COR-L47 (cell line): ENCODE measurements at places on chromosomes 4 and X.

GRCh38 chr4:89939546-89939945 lies 44.9 kb downstream of the MMRN1 start:
- DNase-seq = peak; percentile 48

DNA sequence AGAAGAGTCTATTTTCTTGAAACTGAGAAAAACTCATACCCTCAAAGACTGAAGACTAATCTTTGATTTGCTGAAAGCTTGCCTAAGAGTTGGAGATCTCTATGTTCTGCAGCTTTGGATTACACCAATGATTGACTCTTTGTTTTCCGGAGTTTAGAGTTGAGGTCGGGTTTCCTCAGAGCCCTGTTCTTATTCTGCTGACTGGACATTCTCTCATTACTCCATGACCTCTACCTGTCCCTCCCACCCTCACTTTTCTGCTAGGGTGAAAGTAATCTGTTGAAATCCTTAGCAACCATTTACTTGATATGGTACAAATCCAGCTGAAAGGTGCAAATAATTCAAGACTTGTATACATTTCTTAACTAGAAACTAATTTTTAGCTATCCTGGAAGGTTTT lies 421.5 kb upstream of the FRG1 start:
- no peak for DNase-seq

- no peak for DNase-seq
Measured at GRCh38 chr4:8175686-8176085, 17.1 kb upstream of the ABLIM2 start.

DNA sequence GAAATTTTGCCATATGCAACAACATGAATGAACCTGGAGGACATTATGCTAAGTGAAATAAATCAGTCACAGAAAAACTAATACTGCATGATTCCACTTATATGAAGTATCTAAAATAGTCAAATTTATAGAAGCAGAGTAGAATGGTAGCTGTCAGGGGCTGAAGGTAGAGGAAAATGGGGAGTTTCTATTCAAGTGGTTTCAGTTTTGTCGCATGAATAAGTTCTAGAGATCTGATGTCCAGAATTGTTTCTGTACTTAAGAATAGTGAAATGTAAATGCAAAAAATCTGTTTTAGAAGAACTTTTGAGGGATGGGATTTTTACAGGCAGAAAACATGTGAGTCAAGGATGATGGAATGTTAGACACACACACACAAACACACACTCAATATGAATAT lies 34.1 kb downstream of the SLITRK4 start:
- DNase-seq = no peak

DNA sequence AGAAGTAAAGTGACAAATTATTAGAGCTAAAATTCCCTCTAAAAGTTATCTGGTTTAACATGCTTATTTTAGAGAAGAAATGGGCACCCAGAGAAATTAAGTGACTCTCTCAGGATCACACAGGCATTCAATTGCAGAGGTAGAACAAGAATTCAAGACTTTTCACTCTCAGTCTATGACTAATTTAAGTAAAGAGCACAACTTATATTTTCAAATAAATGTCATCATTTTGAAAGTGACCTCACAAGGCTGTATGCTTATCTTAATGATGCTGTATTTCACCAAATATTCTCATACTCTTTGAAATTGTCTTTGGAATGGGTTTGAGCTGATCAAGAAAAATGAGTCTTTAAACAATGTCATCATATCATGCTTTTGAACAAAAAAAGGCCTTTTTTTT lies 15.3 kb downstream of the GPR174 start:
- no peak for DNase-seq

GRCh38 chr4:164876700-164877324 lies at the start of gene APELA:
Gene APELA (plus strand): TSS chr4:164877178. CDS start chr4:164877332, 154 bp downstream.
- DNase-seq = no peak

DNA sequence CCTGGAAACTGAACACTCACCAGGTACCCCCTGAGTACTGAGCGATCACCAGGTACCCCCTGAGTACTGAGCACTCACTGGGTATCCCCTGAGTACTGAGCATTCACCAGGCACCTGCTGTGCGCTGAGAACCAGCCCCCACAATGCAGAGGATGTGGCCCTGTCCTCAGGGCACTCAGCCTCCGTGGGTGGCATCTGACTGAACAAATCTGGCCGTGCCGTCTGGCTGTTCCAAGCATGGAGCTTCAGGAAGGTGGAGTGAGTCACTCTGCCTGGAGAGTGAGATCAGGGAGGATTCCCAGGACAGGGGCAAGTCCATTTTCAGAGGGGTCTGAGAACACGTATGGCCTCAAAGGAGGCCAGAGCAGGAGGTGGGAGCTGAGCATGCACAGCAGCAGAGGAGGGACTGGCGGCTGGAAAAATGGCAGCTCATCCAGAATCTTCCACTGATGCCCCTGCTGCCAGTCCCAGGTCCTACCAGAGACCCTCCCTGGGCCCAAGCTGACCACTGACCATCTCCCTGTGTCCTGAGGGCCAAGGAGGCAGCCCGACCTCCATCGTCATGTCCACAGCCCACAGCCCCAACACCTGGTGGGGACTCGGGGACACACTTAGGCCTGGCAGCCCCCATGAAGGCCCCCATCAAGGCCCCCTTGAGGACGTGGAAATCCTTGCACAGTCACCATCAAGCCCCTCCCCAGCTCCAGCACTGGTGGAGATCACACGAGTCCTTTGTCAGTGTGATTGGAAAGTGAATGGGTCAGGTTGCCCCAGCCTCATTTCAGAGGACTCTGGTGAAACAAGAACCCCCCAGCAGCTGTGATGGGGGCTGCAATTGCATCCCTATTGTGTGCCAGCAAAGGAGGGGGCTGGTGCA lies 94.1 kb downstream of the HMX1 start:
- DNase-seq = no peak

DNA sequence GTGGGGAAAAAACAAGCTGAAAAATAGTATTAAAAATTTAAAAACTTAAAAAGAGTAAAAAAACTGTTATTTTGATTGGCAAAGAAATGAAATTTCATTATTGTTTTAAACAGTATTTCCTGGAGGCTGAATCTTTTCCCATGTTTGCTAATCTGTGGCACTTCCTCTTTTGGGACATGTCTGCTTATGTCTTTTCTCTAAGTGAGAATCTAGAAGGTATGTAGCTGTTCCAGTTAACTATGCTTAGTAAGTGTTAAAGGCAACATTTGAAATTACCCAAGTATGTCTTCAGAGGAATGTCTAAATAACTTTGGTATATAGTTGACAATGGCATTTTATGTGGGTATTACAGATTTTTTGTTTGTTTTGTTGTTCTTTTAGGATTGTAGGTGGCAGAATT lies 81.6 kb upstream of the TBC1D9 start:
- no peak for DNase-seq

DNA sequence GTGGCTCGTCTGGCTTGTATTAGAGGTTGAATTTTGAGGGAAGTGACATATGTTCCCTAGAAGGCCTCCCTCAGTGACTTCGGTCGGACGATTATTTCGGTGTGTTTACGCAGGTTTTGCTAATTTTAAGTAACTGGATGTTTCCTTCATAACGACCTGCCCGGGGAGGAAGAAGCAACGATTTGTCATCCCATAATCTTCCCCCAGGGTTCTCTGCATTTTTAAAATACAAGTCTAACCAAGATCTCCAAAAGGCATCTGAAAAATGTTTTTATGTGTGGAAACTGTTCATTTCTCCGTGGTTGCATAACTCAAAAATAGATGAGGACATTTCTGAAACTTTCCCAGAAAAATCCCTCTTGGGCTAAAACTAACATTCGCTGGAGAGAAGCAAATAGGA lies 195.4 kb downstream of the SHOX start:
- no peak for DNase-seq

- no peak for DNase-seq
Measured at GRCh38 chr4:150648123-150648522, 66.2 kb downstream of the MAB21L2 start.

- DNase-seq = no peak
Measured at GRCh38 chrX:68084765-68085164, 348.5 kb downstream of the OPHN1 start.

DNA sequence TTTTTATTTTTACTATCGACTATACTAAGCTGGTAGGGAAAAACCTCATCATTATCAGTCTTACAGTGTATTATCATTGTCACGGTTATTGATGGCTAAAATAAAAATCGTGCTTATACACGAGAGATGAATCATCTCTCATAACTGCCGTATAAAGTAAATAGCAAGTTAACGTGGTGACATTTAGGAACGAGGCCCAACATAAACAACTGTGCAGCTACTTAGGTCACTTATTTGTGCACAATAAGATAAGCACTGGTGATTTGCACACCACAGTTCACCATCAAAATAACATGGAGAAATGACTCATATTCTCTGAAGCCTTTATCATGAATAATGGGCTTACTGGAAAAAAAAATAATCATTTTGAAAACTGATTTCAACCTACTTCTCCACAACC lies 482.0 kb upstream of the TENM3 start:
- DNase-seq = no peak

- peak; percentile 0 for DNase-seq
Measured at GRCh38 chrX:48958635-48959094, 1.3 kb upstream of the OTUD5 start.

DNA sequence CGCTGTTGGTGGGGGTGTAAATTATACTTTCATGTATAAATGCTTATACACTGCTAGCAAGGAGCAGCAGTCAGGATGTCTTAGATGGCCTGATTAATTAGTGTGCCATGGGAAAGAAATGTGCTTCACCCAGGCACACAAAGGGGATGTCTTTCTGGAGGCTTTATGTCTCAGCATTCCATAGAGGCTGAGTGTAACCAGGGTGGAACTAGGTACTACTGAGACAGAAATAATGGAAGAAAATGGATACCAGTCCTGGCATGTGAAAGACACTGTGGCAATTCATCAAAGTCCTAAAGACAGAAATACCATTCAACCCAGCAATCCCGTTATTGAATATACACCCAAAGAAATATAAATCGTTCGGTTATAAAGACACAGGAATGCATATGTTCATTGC lies 52.5 kb downstream of the PF4 start:
- no peak for DNase-seq

DNA sequence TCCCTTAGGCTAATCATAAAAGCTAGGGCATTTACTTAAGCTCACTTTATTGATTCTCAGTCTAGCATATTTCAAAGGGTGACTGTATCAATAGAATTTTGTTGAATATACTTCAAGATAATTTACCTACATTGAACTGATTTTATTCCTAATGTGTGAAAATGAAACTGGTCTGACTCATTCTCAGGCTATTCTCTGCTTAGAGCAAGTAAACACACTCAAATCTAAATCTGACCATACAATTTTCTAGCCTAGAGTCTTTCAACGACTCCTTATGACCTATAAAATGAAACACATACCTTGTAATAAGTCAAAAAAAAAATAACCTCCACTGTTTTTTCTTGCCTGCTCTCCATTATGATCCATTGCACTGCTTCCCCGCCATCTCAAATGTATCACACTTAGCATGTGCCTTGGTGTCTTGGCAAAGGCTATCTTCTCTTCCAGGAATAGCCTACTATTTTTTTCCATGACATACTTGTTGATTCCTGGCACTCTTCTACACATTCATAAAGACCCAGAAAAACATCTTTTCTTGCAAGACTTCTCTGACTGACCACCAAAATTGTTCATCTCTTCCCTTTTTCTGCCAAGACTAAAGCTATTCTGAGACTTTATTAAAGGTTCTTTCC lies 965.1 kb upstream of the HS3ST1 start:
- no peak for DNase-seq

DNA sequence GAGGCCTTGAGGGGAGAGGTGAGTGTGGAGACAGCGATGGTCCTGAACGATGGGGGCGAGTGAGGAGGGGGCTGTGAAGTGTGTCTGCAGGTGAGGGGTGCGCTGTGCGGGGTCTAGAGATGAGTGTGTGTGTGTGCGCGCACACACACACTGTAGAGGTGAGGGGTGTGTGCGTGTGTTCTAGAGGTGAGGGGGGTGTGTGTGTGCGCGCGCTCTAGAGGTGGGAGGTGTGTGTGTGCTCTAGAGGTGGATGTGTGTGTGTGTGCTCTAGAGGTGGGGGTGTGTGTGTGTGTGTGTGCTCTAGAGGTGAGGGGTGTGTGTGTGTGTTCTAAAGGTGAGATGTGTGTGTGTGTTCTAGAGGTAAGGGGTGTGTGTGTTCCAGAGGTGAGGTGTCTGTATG lies 574 bp downstream of the BST1 start:
- DNase-seq = no peak

DNA sequence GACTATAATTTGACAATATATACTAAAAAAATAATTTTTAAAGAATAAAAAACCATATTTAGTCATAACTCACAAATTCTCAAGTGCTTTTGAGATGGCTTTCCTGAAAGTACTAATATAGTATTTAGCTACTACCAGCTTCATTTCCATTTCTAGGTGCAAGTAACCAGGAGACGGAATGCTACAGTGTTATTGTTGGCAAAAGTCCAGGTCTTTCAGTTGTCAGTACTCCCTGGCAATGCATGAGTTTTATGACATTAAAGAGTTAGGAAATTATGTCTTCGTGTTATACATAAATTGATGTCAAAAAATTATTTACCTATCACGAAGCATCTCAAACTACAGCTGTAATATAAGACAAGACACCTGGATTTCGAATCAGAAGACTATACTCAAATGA lies 45.0 kb downstream of the TMEM47 start:
- DNase-seq = peak; percentile 1

- DNase-seq = no peak
Measured at GRCh38 chr4:52111995-52112394, 60.9 kb downstream of the SPATA18 start.

- DNase-seq = no peak
Measured at GRCh38 chr4:105189855-105190650, 43.4 kb downstream of the TET2 start.

GRCh38 chr4:1337376-1337831 lies 9.6 kb upstream of the UVSSA start:
- DNase-seq = no peak

GRCh38 chr4:131207589-131207988 lies 1941.5 kb upstream of the PCDH10 start:
- DNase-seq = no peak

DNA sequence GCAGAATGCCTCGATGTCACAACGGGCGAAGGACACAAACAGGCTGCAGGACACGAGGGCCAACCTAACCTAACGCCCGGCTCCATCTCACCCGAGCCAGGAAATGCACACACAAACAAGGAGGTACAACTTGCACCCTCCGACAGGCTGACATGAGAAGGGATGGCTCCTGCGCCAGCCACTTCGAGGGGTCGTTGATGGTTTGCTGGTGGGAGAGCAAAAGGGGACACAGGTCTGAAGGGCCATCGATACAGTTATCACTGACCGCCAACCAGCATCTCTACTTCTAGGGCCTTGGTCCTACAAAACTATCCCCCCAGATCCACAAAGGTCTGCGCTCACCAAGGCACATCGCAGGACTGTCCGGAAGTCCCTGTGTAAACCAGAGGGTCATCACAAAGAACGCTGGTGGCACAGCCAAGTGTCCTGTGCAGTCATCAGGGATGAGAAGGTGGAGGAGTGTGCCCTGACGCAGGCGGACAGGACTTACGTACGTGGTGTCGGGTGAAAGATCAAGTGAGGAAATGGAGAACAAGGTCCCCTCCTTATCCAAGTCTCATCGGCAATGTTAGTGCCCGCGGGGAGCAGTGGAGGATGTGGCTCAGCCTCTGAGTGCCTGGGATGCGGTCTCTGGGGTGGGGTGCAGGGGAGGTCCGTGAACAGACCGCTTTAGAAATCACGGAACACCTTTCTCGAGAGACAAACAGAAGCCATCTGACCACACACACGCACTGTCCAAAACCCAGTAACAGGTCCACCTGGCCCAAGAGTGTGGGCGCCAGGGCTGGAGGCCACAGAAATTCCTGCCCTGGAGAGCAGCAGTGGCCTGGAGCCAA lies 7.0 kb downstream of the MXD4 start:
- DNase-seq = no peak

- no peak for DNase-seq
Measured at GRCh38 chrX:18992829-18993228, 8.9 kb upstream of the PHKA2 start.

GRCh38 chrX:139930916-139931645 lies 1.8 kb downstream of the ATP11C start:
- DNase-seq = no peak
